ENCODE measurements at places on chromosomes 1 and 21.

GRCh38 chr1:193625255-193625654 lies 438.8 kb upstream of the B3GALT2 start:
- no peak for DNase-seq

DNA sequence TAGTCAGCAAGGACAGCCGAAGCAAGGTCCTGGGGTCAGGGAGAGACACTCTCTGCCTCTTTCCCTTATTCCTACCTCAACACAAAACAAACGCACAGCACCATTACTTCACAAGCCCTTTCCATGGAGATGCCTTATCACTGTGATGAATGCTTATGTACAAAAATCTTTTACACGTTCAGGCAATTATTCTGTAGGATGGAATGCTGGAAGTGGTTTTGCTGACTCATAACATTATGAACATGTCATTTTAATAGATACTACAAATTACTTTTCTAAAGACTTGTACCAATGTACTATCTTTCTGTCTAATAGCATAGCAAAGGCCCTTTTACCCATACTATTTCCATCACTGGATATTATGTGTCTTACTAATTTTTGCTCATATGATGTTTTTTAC lies 98.4 kb downstream of the TTLL7 start:
- DNase-seq = no peak

GRCh38 chr1:221567859-221568507 lies 173.9 kb downstream of the DUSP10 start:
- DNase-seq = no peak

DNA sequence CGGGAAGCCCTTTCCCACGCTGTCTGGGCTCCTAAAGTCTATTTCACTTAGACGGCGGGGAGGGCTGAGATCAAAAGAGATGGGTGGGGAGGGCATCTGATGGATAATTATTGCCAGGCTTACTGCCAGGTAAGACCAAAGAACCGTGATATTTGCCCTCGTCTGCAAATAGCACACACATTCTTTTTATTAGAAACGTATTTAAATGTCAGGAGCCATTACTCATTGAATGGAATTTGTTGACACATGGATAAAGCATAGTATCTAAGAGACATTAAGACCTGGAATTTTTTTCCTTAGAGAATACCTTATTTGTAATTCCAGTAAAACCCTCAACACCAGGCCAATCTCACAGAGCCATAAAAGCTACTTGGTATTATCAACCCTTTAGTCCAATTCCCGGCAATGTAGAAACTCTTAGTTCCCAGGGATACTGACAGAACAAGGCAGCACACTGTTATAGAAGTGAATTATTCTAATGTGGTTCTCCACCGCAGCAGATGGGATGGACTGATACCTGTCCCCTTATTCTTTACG lies 10.6 kb downstream of the URB1 start:
- no peak for DNase-seq

Measured in hypothalamus (tissue), 51 donors.